T-helper 17 cell (primary cell): ENCODE measurements at places on chromosomes 5 and 9. TPM values are rescaled to one million over a fixed set of nuclear protein-coding genes. Genes with fewer than 3 reads are reported as not detected.

The SHOC1 gene
- total RNA-seq: not detected

DNA sequence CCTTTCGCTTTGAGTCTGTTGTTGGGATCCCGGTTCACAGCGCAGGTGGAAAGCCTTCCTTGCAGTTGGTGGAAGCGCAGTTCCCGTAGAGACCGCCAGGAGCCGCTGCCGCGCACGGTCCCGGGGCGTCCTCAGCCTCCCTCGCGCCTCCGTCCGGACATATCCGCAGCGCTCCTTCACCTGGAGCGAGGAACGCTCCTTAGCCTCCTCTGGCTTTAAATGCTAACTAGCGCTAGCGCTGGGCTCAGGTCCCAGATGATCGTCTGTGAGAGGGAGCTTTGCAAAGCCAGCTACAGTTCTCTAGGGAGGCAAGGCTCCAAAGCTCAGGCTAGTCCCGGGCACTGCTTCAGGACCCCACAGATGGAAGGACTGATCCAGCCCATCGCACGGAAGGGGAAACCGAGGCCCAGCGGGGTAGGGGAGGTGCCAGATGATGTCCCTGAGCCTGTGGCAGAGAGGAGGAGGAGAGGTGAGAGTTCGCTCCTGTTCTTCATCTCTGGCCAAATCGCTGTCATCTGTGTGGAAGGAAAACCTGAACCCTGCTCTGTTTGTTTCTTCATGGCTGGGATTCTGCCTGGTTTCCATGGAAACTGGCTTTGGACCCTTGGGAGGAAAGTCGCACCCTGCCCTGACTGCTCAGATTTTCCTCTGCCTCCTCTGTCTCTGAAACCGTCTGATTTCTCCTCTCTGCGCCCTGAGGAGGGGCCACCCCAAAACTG is 31.4 kb downstream of the COL15A1 start:
- peak overlapping the region; percentile 25 for H3K4me3 ChIP-seq
- H3K27me3 ChIP-seq: peaks cover 46% of the 10 kb centered on the region
- no peak overlapping the region for H3K27ac ChIP-seq
- H3K36me3 ChIP-seq: peaks cover 4% of the 10 kb centered on the region

DNA sequence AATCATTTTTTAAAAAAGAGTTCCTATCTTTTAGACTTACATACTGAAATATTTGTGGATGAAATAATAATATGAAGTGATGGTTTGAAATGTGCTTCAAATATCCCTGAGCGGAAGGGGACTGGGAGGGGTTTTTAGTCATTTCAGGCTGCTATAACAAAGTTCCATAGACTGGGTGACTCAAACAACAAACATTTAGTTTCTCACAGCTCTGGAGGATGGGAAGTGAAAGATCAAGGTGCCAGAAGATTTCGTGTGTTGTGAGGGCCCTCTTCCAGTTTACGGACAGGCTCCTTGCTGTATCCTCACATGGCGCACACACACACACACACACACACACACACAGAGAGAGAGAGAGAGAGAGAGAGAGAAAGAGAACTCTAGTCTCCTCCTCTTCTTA is 27.1 kb upstream of the TEX10 start:
- no peak overlapping the region for H3K27ac ChIP-seq
- H3K4me3 ChIP-seq: no peak overlapping the region
- no peaks in the 10 kb centered on the region for H3K4me1 ChIP-seq
- no peaks in the 10 kb centered on the region for H3K36me3 ChIP-seq
- DNase-seq: no peak
- H3K27me3 ChIP-seq: no peaks in the 10 kb centered on the region

- no peak for DNase-seq
- no peaks in the 10 kb centered on the region for H3K4me1 ChIP-seq
- no peak overlapping the region for H3K4me3 ChIP-seq
- H3K36me3 ChIP-seq: no peaks in the 10 kb centered on the region
- peaks cover 26% of the 10 kb centered on the region for H3K27me3 ChIP-seq
These were observed 206.6 kb downstream of the SPOCK1 start for GRCh38 chr5:137292461-137293027.

- no peak overlapping the region for H3K27ac ChIP-seq
- H3K4me1 ChIP-seq: peaks cover 7% of the 10 kb centered on the region
- H3K27me3 ChIP-seq: peaks cover 18% of the 10 kb centered on the region
These were observed 5.8 kb upstream of the PPARGC1B start for GRCh38 chr5:149724130-149724840.

The C9orf153 gene
- 0.21 TPM for total RNA-seq

GRCh38 chr5:14925326-14925725 is 53.7 kb upstream of the ANKH start:
- DNase-seq: no peak
- H3K4me3 ChIP-seq: peak overlapping the region; percentile 64
- H3K36me3 ChIP-seq: no peaks in the 10 kb centered on the region
- H3K27ac ChIP-seq: peak overlapping the region; percentile 68
- no peaks in the 10 kb centered on the region for H3K27me3 ChIP-seq
- peaks cover 13% of the 10 kb centered on the region for H3K4me1 ChIP-seq

GRCh38 chr5:172630482-172630881 is 10.6 kb upstream of the NEURL1B start:
- peaks cover 35% of the 10 kb centered on the region for H3K27me3 ChIP-seq
- H3K36me3 ChIP-seq: peaks cover 4% of the 10 kb centered on the region
- H3K4me1 ChIP-seq: peaks cover 2% of the 10 kb centered on the region
- H3K27ac ChIP-seq: no peak overlapping the region
- H3K4me3 ChIP-seq: no peak overlapping the region
- no peak for DNase-seq

DNA sequence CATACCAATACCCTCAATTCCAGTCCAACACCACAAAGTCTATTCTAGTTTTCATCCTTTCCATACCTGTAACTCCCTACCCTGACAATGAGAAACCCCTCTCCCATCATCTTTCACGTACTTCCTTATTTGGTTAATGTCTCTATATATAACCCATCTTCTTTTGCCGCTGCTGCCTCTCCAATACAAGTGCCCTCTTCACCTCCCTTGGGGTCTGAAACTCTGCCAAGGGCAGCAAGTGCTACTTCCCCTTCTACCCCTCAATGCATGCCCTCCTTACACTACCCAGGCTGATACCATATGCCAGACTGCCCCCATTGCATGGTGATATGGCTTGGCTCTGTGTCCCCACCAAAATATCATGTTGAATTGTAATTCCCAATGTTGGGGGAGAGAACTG is 24.4 kb upstream of the SMIM15 start:
- no peaks in the 10 kb centered on the region for H3K4me1 ChIP-seq
- H3K36me3 ChIP-seq: no peaks in the 10 kb centered on the region
- H3K4me3 ChIP-seq: no peak overlapping the region
